NCI-H345 (cell line): ENCODE measurements at places on chromosomes 16 and 17.

GRCh38 chr16:25941800-25942499 lies 250.2 kb downstream of the HS3ST4 start:
- DNase-seq, result no peak

GRCh38 chr16:61892531-61892930 lies 143.7 kb downstream of the CDH8 start:
- no peak for DNase-seq

DNA sequence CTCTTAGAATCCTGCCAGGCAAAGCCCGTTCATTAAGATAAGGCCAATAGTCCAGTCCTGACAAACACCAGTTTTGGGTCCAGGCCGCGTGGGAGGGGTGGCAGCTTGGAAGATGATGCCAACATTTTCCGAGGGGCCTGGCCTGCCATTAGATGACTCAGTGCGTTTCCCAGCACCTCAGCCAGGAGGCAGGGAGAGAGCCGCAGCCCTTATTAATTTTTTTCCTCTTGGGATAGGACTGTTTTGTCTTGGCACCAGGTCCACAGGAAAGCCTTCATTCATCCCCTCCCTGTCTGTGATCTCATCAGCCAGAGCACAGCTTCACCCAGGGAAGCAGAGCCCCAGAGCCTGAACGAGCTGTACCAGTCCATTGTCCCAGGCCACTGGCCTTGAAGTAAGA lies 4.7 kb upstream of the NDEL1 start:
- DNase-seq, result no peak

GRCh38 chr16:84836234-84836647 lies 16.5 kb downstream of the CRISPLD2 start:
- no peak for DNase-seq

GRCh38 chr17:48577946-48578615 lies at the start of gene HOXB4:
Gene HOXB4, minus strand, starts transcription at chr17:48578350. Its CDS starts 31 bp downstream, at chr17:48578319.
- DNase-seq, result peak; percentile 16

DNA sequence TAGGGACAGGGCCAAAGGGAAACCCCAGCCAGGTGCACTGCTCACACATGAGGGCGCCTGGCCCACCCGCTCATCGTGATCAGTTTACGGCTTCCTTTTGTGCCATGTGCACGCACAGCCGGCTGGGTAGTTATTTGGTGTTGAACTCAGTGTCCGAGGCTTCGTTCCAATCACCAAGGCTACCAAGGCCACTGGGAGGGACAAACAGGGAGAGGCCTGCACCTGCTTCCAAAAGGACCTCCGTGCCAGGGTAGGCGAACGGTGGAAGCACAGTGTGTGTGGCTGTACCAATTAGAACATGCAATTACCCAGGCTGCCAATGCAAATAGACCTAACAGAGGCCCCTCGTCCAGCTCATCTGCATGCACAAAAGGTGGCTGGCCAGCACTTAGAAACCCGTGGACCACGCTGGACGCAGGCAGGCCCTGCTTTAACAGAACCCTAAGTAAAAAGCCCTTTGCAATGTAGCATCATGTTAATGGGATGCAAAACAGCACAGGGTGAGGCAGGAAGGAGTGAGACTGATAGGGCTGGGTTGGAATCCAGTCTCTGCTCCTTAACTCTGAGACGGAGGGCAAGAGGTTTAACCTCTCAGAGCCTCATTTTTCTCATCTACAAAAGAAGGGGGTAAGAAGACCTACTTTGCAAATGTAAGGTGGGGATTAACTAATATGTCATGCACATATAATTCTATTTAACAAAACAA lies 204.0 kb downstream of the XYLT1 start:
- DNase-seq, result no peak

DNA sequence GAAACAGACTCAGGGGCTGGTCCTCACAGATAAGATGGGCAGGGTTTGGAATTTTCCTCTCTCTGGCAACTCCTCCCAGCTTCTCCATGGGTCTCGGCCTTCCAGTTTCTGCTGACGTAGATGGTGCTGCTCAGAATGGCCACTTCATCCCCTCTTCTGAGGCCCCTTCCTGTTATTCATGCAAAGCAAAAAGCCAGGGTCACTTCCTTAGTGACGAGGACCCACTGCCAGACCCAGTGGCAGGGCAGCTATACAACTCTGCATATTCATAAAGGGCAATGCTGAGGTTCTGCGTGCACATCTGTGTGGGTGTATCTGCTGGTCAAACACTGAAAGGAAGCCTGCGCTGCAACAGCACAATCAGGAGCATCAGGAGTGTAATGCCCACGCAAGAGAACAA lies 108.8 kb downstream of the WSCD1 start:
- no peak for DNase-seq

GRCh38 chr16:89035669-89036570 lies 57.7 kb upstream of the ACSF3 start:
- no peak for DNase-seq

DNA sequence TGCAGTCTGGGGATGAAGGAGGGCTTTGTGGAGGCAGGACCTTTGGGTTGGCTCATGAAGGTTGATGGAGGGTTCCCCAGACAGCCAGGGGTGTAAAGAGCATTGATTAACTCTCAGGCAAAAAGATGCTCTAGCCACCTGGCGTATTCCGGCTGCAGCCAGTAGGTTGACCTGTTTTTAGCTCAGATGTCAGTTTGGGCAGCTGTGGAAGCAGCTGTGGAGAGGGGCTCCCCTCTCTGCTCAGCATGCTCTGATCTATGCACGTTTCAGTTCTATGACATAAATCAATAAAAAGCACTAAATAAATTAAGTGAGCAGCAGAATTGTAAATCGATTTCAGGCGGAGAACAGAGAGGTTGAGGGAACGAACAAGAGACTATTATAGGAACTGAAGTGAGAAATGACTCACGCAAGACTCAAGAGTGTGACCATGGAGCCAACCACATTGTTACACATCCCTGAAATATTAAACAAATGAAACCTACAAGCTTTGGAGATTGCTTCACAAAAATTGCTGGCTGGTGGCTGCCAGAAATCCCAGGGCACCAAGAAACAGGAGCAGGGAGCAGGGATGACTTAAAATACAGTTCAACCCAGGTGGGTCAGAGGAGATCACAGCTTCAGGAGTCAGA lies 111.9 kb downstream of the GSG1L start:
- no peak for DNase-seq

GRCh38 chr16:24717411-24717810 lies 12.0 kb upstream of the TNRC6A start:
- DNase-seq, result no peak

- DNase-seq, result no peak
Measured at GRCh38 chr16:85945424-85945751, 46.4 kb downstream of the IRF8 start.

- no peak for DNase-seq
Measured at GRCh38 chr17:75380315-75380714, 25.2 kb downstream of the GRB2 start.

- DNase-seq, result no peak
Measured at GRCh38 chr16:7597677-7598076, 265.0 kb downstream of the RBFOX1 start.

DNA sequence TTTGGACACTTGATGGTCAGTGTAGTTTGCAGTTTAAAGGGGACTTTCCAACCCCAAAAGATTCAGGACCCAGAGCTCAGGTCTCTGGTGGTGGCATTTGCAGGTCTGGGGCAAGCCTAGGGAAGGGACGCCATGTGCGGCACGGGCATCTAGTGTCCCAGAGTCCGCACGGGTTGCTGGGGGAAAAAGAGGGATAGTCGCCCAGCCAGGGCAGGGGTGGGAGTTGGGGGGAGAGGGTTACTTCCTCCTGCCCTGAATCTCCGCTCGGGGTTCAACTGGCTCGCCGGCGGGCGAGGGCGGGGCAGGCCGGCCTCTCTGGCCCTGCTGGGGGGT lies 239 bp upstream of the CA7 start:
- no peak for DNase-seq

DNA sequence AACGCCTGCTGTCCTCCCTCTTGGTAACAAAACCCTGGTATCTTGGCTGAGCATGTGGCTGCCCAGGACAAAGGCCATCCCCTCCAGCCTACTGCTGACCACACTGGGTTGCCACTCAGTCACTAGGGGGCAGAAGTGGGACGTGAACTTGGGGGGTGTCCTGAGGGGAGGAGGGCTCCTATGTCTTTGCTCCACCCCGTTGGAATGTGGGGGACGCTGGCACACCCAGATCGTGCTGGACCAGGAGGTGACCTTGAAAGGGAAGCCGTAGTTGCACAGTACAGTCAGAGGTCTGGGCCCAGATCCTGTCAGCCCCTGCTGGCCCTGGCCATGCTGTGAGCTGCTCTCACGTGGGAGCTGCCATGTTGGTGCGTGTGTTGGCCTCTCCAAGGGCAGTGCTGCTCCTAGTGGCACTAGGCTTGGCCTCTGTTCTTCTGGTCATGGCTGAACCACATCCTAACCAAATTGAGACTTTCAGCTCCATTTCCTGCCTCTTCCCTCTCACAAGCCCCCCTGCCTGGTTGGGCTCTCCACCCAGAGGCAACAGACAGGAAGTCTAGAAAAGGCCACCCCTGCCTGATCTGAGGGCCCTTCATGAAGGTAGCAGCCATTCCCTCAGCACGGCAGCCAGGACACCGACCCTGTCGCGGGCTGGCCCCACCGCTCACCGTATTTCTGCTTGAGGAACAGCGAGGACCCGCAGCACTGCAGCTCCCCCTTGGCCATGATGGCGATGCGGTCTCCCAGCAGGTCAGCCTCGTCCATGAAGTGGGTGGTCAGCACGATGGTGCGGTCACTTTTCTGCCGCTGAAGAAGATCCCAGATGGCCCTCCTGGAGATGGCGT lies 29.0 kb upstream of the RNPS1 start:
- peak; percentile 16 for DNase-seq

GRCh38 chr16:78729687-78730086 lies 630.2 kb downstream of the WWOX start:
- DNase-seq, result no peak

- no peak for DNase-seq
Measured at GRCh38 chr17:9094193-9094592, 72.9 kb downstream of the NTN1 start.

DNA sequence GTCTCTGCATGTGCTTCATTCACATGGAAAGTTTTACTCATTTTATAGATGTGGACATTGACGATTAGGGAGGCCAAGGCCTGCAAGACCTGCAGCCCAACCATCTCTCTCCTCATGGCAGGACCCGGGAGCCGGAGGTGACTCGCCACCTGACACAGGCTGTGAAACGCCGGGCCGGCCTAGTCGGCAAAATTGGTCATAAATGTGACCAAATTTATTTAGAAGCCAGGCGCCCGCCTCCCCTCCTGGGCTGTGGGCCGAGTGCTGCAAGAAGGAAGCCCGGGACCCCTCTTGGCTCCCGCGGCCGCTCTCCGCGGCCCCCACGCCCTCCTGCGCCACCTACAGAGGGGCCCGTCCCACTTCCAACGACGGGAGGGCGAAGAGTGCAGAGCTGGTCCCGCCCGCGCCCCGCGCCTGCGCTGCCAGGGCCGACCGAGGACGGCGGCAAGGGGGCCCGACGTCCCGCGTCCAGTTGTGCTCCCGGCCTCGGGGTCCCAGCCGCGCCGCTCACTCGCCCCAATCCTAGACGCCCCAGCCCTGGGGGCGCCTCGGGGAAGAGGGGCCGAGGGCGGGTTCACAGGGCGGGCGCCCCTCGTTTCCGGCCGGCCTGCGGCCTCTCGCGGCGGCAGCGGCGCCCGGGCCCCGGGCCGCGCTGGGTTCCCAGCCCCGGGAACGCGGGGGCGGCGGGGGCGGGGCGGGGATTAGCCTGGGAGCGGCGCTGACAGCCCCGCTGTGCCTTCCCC lies 47.5 kb downstream of the WNT3 start:
- DNase-seq, result no peak

DNA sequence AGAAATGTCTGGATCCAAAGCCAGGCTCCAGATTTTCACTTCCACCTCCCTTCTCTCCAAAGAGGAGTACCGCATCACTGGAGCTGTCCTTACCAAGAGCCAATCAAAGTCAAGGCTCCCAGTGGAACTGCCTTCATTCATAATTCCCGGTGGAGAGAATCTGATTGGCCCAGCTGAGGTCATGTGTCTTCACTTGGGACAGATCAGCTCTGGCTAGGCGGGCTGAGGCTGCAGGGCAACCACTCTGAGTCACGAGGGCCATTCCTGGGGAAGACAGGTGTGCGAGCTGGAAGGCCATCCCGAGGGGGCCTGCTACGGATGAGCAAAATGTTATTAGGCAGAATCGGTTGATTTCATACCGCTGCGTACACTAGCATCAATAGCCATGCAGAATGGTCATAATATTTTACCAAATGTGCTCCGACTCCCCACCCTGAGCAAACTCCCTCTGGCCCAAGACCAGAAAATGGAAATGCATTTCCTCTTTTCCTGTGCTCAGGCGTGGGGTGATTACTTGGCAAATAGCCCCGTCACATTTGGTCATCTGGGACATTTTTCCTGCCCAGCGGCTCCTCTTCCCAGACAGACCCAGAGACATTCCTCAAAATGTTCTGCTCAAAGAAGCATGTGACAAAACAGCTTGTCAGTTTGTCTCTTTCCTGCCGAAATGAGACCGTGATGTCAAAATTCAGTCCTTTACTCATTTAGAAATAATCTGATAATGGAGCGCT lies 111.1 kb downstream of the AIPL1 start:
- DNase-seq, result no peak

DNA sequence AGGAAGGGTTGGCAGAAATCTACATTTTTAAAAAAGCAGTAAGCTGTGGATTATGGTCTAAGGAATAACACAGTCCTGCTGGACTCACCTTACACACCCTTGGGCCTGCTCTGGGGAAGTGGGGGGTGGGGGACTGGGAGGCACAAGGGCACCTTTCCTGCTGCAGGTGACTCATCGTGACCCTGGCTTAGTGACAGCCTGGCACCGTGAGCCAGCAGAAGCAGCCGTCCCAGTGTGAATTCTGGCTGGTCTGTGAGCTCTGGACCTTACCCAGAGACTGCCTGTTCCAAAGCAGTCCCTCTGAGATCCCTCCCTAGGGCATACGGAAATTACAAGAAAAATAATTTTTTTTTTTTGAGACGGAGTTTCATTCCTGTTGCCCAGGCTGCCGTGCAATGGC lies 4.2 kb upstream of the CRK start:
- no peak for DNase-seq

DNA sequence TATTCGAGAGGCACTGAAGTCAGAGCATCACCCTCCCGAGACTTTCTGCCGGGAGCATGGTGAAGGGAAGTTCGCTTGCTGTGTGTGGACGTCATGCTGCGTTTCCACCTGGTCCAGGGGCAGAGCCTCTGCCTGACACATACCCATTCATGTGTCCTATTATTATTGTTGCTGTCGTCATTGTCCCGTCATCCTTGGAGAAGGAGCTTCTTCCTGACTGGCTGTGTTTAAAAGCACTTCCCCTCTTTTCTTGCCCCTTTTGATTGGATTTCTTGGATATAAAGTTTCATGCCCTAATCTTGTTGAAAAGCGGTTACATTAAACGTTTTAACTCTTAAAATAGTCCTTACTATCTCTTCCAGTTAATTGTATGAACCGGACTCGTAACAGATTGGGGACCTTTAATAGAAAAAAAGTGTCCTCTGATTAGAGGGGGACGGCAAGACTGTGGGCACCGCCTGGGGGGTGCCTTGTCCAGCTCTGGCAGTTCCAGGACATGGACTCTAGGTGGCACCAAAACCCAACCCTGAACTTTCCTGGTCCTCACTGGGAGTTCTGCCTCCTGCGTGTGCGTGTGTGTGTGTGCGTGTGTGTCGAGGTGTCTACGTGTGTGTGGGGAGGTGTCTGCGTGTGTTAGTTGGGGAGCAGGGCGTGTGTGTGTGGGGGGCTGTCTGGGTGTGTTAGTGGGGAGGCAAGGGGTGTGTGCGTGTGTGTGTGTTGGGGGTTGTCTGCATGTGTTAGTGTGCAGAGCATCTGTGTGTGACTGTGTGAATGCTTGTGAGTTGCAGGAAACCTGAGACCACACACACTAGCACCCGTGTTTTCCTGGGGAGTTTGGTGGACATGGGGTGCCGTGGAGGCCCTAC lies 133.3 kb upstream of the CIBAR2 start:
- peak; percentile 44 for DNase-seq

- DNase-seq, result peak; percentile 3
Measured at GRCh38 chr17:4708436-4708835, 2.0 kb upstream of the ARRB2 start.

GRCh38 chr16:50121278-50121677 lies 31.8 kb upstream of the TENT4B start:
- no peak for DNase-seq
